Activated naive CD8-positive, alpha-beta T cell treated with anti-CD3 and anti-CD28 coated beads, Interleukin-2, amount 10 ng/mL, durations not matched to agents 7 days and 5 days (primary cell): ENCODE measurements at places on chromosomes 12 and 14. TPM values are rescaled to one million over a fixed set of nuclear protein-coding genes. Genes with fewer than 3 reads are reported as not detected.
A peak's percentile ranks its signal among the peaks of the same experiment; 100 is the strongest.

MYF6 gene
- total RNA-seq, result not detected

GLT8D2 gene
- total RNA-seq, result not detected

MANSC4 gene
- total RNA-seq, result not detected

CAPS2 gene
- 9.4 TPM for total RNA-seq

CNTN1 gene
- not detected for total RNA-seq

ADAMTS20 gene
- total RNA-seq, result not detected

SPRING1 gene
- 26.5 TPM for total RNA-seq

CBLN3 gene
- total RNA-seq, result 3.2 TPM

ACOT4 gene
- 1.9 TPM for total RNA-seq

CLEC9A gene
- not detected for total RNA-seq

SLC6A13 gene
- total RNA-seq, result 0.68 TPM

MANSC1 gene
- not detected for total RNA-seq

TBC1D30 gene
- 0.23 TPM for total RNA-seq

TMEM253 gene
- total RNA-seq, result not detected

- H3K4me1 ChIP-seq, result peaks cover 6% of the 10 kb centered on the region
- H3K36me3 ChIP-seq, result peaks cover 1% of the 10 kb centered on the region
- H3K27ac ChIP-seq, result no peak overlapping the region
- H3K27me3 ChIP-seq, result no peaks in the 10 kb centered on the region
- DNase-seq, result no peak
Observed at GRCh38 chr14:68235011-68235410, 415.4 kb downstream of the RAD51B start.

GRCh38 chr14:105047283-105048016 is 17.8 kb downstream of the GPR132 start:
- no peak for DNase-seq
- peaks cover 11% of the 10 kb centered on the region for H3K36me3 ChIP-seq
- H3K27ac ChIP-seq, result no peak overlapping the region
- peaks cover 5% of the 10 kb centered on the region for H3K27me3 ChIP-seq
- peaks cover 14% of the 10 kb centered on the region for H3K4me1 ChIP-seq
- no peak overlapping the region for H3K4me3 ChIP-seq

- peaks cover 19% of the 10 kb centered on the region for H3K4me1 ChIP-seq
- H3K27me3 ChIP-seq, result no peaks in the 10 kb centered on the region
- peak overlapping the region; percentile 71 for H3K27ac ChIP-seq
- no peak for DNase-seq
- peaks cover 1% of the 10 kb centered on the region for H3K36me3 ChIP-seq
Observed at GRCh38 chr12:122928404-122929147, 32.7 kb upstream of the VPS37B start.

- no peaks in the 10 kb centered on the region for H3K36me3 ChIP-seq
- H3K4me1 ChIP-seq, result peaks cover 4% of the 10 kb centered on the region
- no peak overlapping the region for H3K27ac ChIP-seq
- no peak overlapping the region for H3K4me3 ChIP-seq
- no peak for DNase-seq
Observed at GRCh38 chr12:66190519-66191370, 1.7 kb downstream of the IRAK3 start.

- peak; percentile 53 for DNase-seq
- H3K27ac ChIP-seq, result peak overlapping the region; percentile 7
- peaks cover 9% of the 10 kb centered on the region for H3K4me1 ChIP-seq
Observed at GRCh38 chr12:121110211-121110940, 22.3 kb upstream of the P2RX7 start.

DNA sequence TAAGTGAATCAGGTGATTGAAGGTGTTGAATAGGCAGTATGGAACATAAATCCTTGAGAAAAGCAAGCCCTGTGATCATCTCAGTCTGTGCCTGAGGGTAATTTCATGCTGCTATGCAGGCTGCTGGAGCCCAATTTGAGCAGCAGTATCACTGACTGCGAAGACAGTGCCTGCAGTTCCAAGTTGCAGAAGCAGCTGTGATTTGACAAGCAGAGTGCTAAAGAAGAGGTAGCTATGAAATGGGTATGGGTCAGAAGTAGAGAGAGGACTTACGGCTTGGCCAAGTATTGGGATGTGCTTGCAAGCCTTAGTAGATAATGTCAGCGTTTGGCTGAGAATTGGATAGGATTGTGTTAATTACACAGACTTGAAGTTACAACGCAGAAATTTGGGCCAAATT is 22.5 kb downstream of the PIK3C2G start:
- H3K27me3 ChIP-seq, result no peaks in the 10 kb centered on the region
- H3K4me1 ChIP-seq, result no peaks in the 10 kb centered on the region
- H3K4me3 ChIP-seq, result no peak overlapping the region
- H3K27ac ChIP-seq, result no peak overlapping the region

GRCh38 chr12:131133994-131134393 is 180.3 kb downstream of the ADGRD1 start:
- H3K27ac ChIP-seq, result no peak overlapping the region
- H3K4me3 ChIP-seq, result no peak overlapping the region
- H3K27me3 ChIP-seq, result no peaks in the 10 kb centered on the region
- H3K4me1 ChIP-seq, result no peaks in the 10 kb centered on the region
- no peak for DNase-seq

DNA sequence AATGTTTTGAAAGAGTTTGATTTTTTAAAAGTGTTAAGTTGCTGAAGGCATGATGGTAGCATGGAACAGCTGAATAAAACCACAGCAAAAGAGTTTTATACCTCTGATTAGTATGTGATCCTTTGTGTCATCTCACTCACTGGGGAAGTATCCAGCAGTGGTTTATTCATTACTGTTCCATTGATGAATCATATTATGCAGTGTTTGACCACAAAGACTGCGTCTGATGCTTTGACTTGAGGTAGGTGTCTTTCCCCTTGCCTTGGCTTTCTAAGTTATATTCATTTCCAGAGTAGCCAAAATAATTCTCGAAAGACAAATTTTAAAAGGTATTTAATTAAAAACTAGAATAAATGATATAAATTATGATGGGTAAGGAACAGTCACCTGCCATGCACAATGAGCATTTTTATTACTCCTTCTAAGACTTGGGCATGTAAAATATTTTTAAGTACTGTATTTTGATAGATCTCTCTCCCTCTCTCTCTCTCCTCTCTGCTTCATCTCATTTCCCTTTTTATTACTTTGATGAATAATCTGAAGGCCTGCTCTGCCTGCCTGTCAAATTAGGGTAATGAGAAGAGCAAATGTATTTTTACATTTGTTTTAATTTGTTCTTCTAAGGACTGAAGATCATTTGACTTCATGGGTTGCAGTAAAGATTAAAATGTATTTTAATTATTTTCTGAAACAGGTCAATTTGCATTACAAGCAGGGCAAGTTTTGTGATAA is 164.9 kb downstream of the NAV3 start:
- no peak overlapping the region for H3K27ac ChIP-seq
- DNase-seq, result no peak
- H3K4me3 ChIP-seq, result no peak overlapping the region
- H3K36me3 ChIP-seq, result no peaks in the 10 kb centered on the region
- H3K27me3 ChIP-seq, result no peaks in the 10 kb centered on the region

DNA sequence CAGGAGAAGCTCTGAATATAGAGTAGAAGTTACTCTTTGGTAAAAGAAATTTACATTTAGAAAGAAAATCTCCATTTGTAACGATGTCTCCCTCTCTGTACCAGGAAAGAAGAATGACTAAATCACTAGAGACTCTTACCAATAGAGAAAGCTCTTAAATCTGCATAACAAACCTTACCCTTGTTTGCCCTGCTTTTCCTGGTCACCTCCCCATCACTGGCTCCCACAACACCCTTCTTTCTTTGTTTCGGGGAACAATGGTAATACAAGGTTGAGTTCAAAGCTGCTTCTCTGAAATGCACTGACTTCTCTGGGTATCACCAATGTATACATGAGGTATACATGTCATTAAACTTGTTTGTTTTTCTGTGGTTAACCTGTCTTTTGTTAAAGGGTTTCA is 351.1 kb upstream of the FLRT2 start:
- no peaks in the 10 kb centered on the region for H3K36me3 ChIP-seq
- H3K27ac ChIP-seq, result no peak overlapping the region
- H3K27me3 ChIP-seq, result no peaks in the 10 kb centered on the region
- H3K4me1 ChIP-seq, result no peaks in the 10 kb centered on the region

DNA sequence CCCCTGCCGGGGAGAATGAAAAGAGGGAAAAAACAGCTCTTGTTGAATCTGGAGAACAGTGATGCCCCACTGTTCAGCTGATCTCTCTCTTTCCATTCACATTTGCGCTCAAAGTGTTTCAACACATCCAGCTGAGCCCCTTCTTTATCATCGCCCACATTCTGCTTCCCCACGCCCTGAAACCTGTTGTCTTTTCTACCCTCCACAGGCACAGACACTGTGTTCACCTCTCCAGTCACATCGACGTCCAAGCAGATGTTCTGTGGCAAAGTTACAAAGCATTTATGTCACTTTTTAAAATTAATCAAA is 338.7 kb downstream of the EGLN3 start:
- no peaks in the 10 kb centered on the region for H3K4me1 ChIP-seq
- no peaks in the 10 kb centered on the region for H3K27me3 ChIP-seq
- no peak overlapping the region for H3K4me3 ChIP-seq
- H3K36me3 ChIP-seq, result no peaks in the 10 kb centered on the region

DNA sequence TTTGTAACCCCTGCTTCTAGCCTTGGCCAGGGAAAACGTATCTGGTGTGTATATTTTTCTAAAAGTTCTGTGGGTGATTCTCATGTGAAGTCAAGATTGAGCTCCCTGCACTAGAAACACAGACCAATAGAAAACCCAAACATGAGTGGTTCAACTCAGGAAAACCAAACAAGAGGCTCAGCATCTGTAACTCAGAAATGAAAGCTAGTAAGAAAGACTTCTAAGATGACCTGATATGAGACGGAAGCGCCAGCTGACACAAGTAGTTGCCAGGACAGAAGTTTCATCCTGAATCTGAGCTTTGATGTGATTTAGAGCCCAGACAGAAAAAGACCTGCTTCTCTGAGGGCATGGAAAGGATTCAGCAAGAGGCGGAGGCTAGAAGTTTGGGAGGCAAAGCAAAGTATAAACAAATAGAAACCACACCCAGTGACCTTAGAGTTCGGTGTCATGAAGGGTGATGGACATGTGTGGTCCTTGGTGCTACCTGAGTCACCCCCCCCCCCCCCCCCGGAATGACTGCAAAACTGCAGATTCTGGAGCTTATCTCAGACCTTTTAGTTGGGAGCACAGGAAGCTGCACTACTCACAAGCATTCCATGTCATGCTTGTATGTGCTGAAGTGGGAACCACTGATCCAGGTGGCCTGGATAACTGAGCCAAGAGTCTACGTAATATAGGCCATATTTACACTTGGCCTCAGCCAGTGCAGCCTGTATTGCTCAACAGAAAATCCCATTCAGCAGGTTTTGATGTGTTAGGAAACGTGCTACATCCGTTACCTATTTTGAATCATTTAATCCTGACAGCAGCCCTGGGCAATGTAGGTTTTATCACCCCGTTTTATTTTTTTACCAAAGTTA is 191.3 kb downstream of the ANO6 start:
- DNase-seq, result no peak
- peaks cover 2% of the 10 kb centered on the region for H3K4me1 ChIP-seq
- peaks cover 23% of the 10 kb centered on the region for H3K36me3 ChIP-seq
- no peaks in the 10 kb centered on the region for H3K27me3 ChIP-seq

DNA sequence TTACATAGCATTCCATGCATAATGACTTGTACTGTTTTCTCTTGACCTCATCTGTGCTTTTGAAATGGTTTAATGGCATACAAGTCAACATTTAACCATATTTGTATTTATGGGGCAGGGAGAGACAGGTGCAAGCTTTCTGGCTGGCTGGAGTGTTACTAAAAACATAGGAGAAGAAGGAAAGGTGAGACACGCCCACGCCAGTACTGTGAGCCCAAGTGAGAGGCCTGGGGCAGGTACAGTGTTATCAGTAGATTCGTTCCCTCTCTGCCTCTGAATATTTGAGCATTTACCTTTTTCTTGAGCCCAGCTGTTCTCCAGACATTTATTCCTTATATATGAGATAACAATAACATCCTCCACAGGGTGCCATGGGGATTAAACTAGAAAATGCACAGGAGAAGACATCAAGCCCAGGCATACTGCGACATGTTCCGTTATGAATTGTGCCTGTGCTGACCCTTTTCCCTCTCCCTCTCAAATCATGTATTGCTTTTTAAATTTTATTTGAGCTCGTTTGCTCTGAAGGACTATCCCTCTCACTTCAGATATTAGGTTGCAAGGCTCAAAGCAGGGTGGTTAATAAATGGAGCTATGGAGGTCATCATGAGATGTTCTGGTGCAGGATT is 34.6 kb upstream of the TUBA1C start:
- H3K36me3 ChIP-seq, result no peaks in the 10 kb centered on the region
- peaks cover 4% of the 10 kb centered on the region for H3K27me3 ChIP-seq
- DNase-seq, result no peak

- peaks cover 14% of the 10 kb centered on the region for H3K27me3 ChIP-seq
- no peak for DNase-seq
- H3K4me3 ChIP-seq, result no peak overlapping the region
- no peaks in the 10 kb centered on the region for H3K4me1 ChIP-seq
Observed at GRCh38 chr14:95011445-95012006, 145.8 kb downstream of the DICER1 start.

DNA sequence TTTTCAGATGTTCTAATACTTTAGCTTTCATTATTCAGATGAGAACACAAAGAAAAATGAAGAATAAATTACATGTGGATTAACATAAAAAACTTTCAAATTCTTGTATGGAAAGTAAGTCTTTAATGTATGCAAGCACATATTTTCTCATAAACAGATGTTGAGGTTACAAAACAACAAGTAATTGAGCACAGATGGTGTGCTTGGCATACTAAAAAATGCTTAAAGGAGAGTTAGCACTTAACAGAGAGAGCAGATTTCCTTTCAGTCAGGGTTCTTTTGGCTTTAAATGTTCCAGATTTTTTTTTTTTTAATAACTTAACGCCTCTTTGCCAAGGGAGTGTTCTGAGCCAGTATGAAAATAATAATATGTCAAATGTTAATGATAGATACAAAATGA is 96.0 kb downstream of the RASSF9 start:
- H3K27ac ChIP-seq, result no peak overlapping the region
- H3K4me3 ChIP-seq, result no peak overlapping the region
- no peaks in the 10 kb centered on the region for H3K36me3 ChIP-seq
- no peaks in the 10 kb centered on the region for H3K4me1 ChIP-seq
- no peaks in the 10 kb centered on the region for H3K27me3 ChIP-seq

DNA sequence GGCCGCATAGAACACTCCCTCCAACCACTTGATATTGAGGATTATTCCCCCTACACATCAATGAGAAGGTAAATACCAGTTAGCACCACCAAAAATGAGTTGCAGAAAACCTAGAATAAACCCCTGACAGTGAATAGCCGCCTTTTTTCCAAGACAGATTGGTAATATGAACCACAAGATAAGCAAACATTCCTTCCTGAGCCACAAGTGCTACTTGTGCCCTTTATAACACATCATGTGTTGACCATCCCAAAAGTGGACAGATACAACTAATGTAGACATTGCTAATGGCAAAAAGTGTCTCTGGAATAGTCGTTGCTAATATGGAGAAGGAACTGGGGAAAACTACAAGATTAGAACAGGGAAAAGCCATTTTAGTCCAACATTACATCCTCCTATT is 17.2 kb downstream of the NOXRED1 start:
- no peaks in the 10 kb centered on the region for H3K36me3 ChIP-seq
- H3K27ac ChIP-seq, result no peak overlapping the region
- no peak overlapping the region for H3K4me3 ChIP-seq
- DNase-seq, result no peak
